A549 (cell line): ENCODE measurements at places on chromosomes 5 and 9.

DNA sequence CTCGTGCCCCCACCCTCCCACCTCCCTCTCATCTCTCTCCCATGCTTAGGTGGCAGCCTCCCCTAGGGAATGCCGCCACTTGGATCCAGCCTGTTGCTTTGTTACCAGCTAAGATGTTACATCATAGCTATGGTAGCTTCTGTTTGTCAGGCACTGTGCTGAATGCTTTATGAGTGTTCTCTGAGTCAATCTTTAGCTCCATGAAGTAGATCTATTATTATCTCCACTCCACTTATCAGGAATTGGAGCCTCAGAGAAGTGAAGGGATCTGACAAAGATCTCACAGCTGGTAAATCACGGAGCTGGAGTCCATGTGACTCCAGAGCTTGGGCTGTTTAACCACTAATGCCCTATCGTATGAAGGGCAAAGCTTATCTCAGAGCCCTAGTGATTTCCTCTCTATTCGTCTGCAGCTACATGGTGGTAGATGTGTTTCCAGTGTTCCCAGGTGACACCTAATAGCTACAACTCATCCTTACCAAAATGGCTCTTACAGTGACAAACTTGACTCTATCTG, 54.1 kb downstream of the GARNL3 start:
- DNase-seq, result no peak

- no peak for DNase-seq
These were observed 19.2 kb downstream of the BHMT start for GRCh38 chr5:79130781-79131180.

DNA sequence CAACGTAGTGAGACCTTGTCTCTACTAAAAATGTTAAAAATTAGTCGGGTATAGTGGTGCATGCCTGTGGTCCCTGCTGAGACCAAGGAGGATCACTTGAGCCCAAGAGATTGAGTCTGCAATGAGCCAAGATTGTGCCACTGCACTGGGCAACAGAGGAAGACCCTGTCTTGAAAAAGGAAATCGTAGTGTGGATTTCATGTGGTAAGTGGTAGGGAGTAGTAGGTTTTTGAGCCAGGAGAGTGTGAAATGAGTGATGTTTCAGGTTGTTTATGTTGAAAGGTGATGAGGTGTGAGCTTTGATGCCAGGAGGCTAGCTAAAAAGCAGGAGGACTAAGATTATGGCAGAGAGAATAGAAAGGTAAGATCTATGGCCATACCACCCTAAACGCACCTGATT, 5.9 kb downstream of the MATR3 start:
- DNase-seq, result no peak

- DNase-seq, result no peak
These were observed 11.7 kb downstream of the TSPAN17 start for GRCh38 chr5:176658817-176659511.

DNA sequence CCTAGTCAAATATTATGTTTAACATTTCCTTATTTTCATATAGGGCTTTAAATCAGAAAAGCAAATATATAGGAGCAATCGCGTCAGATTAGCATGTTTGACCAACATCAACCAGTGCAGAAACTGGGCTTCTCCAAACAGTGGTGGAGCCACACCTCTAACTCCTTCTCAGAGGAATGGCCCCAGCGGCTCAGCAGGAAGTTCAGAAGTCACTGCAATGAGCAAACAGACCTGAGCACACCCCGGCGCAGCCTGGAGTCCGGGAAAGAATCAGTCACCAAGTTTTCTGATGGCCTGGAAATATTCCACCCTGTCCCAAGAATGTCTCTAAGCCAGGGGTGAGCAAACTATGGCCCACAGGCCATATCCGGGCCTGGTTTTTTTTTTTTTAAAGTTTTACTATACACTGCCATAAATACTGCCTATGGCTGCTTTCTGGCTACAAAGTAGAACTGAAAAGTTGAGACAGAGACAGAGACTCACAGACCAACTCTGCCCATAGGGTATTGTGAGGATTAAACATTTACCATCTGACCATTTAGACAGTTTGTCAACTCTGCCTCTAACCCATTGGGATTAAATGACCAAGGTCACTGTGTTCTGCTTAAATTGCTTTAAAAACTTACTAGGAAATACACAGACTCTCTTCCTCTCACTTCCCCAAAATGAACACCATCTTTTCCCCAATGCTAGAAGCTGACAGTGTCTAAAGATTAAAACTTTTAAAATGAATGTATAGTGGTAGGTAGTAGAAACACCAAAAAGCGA, 5.4 kb downstream of the GOLM1 start:
- peak; percentile 98 for DNase-seq

DNA sequence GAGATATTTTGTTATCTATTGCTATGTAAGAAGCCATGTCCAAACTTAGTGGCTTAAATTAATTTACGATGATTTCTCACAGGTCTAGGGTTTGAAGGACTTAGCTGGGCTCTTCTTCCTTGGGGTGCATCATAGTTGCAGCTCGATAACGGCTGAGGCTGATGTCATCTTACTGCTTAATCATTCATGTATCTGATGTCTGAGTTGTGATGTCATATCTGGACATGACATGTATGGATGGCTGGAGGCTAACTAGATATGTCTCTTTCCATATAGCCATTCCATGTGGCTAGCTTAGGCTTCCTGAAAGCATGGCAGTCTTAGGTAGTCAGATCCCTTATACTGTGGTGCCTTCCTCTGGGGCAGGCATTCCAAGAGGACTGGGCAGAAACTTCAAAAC, 31.6 kb downstream of the ADGRV1 start:
- DNase-seq, result no peak

GRCh38 chr9:135379540-135380267, 99.9 kb upstream of the PPP1R26 start:
- no peak for DNase-seq

DNA sequence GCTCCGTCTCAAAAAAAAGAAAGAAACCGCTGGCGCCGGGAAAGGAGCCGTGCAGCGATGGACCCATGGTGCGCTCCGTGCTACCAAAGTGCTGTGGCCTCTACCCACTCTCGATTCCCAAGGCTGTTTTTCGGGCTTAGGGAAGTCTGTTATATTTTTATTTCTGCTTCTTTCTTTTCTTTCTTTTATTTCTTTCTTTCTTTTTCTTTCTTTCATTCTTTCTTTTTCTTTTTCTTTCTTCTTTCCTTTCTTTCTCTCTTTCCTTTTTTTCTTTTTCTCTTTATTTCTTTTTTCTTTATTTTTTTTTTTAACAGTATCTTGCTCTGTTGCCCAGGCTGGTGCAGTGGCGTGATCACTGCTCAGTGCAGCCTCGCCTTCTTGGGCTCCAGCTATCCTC, 87.5 kb downstream of the ANXA2R start:
- DNase-seq, result no peak

DNA sequence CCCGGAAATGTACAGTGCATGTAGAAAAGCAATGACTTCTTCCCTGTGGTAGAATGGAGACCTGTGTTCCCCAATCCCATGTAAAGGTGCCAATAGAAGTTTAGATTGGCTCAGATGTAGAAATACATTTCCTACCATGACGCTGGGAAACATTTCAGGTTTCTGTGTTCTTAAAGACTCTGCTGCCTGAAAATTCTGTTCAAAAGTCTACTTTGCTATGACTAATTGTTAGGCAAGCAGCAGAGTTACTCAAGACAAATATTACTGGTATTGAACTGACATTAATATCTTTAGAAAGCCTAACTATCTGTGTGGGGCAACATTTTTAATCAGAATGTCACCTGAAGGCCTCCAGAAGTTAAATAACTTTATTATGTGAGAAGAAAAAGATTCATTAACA, 75.5 kb upstream of the ELL2 start:
- no peak for DNase-seq

- peak; percentile 13 for DNase-seq
These were observed 76.7 kb downstream of the GRAMD2B start for GRCh38 chr5:126499853-126500342.

DNA sequence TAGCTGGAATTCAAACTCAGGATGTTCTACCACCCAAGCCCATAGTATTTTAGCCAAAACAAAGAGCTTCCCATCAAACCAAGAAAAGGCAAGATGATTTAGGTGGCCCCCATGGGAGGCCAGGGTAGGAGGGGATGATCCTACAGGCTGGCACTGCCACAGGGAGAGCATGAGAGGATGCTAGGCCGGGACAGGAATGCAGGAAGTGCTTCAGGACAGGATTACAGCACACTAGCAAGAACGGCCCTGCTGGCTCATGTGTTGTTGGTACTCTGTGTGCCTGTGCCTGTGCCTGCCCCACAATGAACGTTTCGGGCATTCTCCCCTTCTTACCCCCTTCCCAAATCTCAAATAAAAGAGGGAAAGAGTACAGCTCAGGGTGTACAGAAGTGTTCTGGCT, 110.7 kb upstream of the TRIM32 start:
- DNase-seq, result no peak

- DNase-seq, result no peak
These were observed 179.8 kb downstream of the FGF1 start for GRCh38 chr5:142506046-142506445.

DNA sequence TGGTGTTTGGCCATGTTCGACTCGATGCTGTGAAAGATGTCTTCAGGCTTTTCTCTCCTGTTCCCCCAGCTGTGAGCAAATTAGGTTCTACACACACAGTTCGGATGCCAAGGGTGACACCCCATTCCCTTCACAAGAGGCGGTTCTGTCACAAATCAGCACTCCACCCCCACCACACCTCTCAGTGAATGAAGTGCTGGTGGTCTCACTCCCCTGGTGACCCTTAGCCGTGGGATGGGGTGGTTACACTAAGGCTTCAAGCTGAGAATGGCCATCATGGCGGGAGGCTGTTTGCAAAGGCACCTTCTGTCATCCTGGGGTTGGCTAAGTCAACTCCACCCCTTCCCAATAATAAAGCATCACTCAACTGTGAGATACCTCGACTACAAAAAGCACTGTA, 26.4 kb downstream of the AMBP start:
- no peak for DNase-seq

GRCh38 chr9:89661391-89661949, 56.7 kb downstream of the GADD45G start:
- DNase-seq, result no peak

DNA sequence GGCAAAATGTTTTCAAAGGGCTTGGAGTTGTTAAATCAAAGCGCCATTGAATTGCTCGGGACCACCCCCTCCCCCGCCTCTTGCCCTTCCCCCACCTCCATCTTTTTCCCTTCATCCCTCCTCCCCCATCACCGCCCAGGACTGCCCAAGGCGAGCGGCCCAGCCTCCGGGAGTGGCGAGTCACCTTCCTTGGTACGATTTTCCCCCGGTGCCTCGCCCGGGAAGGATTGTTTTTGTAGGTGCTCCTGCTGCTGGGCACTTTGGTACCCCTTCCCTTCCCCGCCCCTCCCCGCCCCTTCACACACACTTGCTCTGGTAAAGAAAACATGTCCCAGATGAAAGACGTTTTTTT, 61.2 kb downstream of the TMEM174 start:
- no peak for DNase-seq

DNA sequence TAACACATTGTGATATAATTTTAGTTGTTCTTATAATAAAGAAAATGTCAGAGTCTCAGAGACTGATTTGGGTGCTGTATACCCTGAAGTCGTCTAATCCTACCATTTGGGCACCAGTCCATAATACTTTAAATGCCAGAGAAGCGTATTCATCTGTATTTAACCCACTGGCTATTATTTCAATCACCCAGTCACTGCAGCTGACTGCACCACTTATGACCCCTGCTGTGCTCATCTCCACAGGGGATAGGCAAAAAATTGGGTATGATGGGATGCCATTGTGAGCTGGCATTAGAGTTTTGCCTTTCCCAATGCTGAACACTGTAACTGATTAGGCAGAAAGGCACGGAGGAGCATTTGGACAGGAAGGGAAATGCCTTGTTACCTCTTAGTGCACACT, 599.7 kb downstream of the CAAP1 start:
- DNase-seq, result peak; percentile 45

GRCh38 chr5:135139381-135140134, 105.5 kb upstream of the PITX1 start:
- DNase-seq, result peak; percentile 81

GRCh38 chr5:127957183-127957582, 126.4 kb upstream of the SLC12A2 start:
- peak; percentile 47 for DNase-seq

- no peak for DNase-seq
These were observed 31.1 kb downstream of the SLC35A4 start for GRCh38 chr5:140595538-140596300.

GRCh38 chr5:120528609-120529008, 64.5 kb downstream of the PRR16 start:
- no peak for DNase-seq

DNA sequence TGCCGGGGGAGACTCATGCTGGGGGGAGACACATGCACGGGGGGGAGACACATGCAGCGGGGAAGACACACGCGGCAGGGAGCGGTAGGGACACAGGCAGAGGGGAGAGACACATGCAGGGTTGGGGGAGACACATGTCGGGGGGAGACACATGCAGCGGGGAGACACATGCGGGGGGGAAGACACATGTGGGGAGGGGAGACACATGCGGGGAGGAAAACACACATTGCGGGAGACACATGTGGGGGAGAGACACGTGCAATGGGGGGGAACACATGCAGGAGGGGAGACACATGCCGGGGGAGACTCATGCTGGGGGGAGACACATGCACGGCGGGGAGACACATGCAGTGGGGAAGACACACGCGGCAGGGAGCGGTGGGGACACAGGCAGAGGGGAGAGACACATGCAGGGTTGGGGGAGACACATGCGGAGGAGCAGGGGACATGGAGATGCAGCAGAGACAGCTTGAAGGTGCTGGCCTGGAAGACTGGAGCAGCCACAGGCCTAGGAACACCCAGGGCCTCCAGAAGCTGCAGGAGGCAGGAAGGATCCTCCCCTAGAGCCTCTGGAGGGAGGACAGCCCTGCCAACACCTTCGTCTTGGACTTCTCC, 20.3 kb upstream of the OLFM1 start:
- DNase-seq, result no peak

GRCh38 chr5:90015584-90016018, 394.0 kb downstream of the CETN3 start:
- no peak for DNase-seq

- no peak for DNase-seq
These were observed 17.2 kb upstream of the PDCD1LG2 start for GRCh38 chr9:5492965-5493678.

- DNase-seq, result no peak
These were observed 100.9 kb downstream of the EBF1 start for GRCh38 chr5:158998793-158999325.

GRCh38 chr9:136171801-136172411, 33.0 kb downstream of the LHX3 start:
- DNase-seq, result no peak

DNA sequence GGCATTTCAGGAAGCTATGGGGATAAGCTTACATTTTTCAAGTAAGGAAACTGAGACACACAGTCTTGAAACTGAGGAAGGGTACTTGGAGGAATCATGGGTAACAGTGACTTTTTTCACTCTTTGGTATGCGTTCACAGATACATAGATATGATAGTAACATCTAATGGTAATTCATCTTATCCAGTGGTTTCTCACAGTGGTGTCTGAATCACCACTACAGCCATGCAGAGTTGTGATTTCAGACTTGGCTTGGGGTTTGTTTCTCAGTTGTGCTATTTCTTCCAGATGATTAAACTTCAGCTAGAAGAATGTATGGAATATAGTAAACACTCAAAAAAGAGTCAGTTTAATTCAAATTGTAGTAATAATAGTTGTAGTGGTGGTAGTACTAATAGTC, 239.1 kb upstream of the NUDT12 start:
- no peak for DNase-seq
